ENCODE measurements at places on chromosomes 4 and X.

DNA sequence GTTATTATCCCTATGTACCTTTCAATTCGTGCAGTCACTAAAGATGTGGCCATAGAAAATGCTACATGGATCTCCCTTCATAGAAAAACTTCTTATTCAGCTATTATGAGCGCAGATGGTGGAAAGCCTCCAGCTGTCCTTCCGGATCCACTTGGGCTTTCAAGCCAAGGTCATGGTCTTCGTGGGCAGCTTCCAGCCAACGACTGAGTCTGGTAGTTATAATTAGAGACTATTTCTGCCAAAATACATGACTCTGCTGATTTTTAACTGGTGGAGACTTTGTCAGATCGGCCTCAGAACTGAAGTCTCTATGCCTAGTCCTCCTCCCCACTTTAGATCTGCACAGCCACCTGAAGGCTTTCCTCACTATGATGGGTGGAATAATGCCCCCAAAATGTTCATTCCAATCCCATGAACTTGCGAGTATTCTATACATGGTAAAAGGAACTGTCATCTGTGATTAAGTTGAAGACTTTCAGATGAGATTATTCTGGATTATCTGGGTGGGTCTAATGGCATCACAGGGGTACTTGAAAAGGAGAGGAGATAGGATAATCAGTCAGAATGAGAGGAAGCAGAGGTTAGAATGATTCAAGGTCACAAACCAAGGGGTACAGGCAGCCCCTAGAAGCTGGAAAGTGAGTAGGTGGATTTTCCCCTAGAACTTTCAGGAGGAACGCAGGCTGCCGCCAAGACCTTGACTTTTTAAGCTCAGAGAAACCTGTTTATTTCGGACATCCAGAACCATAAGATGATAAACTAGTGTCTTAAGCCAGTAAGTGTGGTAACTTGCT, 171.1 kb upstream of the CXCL13 start:
- no peak for DNase-seq

- DNase-seq: no peak
Observed at GRCh38 chr4:98374643-98375042, 113.5 kb downstream of the RAP1GDS1 start.

- DNase-seq: no peak
Observed at GRCh38 chr4:2860391-2861348, 17.0 kb downstream of the ADD1 start.

GRCh38 chr4:109389369-109390114, 44.1 kb upstream of the SEC24B start:
- DNase-seq: no peak

DNA sequence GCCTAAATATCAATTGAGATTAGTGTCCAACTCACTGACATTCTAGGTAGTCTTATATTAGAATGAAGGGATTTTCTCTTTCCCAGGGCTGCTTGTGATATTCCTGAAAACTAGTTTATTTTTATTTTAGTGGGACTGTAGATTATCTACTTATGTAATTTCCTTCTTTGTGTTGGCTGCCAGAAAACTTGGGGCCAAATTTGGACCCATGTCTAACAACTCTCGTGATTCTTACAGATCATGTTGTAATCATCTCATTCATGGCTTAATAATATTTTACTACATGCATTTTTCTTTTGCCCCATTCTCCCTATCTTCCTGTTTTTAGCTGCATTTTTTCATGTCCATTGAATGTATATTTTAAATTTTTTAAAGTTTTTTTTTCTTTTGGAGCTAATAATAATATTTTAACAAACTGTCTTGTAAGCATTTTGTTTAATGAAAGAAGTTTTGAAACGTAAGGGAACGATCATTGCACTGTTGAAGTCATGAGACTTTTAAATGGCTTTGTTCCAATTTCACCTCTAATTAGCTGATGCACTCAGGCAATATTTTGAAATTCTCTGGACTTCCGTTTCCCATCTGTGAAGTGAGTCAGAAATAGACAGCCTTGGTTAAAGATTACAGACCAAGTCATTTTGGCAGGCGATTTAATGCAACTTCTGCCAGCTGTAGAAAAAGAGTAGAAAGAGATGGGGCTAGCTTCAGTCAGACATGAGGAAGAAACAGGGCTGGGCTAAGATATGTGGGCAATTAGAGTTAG, 14.3 kb upstream of the TDO2 start:
- DNase-seq: no peak

GRCh38 chr4:174714393-174715211, 114.4 kb downstream of the GLRA3 start:
- no peak for DNase-seq

GRCh38 chr4:142211444-142211843, 575.1 kb downstream of the IL15 start:
- DNase-seq: no peak

- peak; percentile 22 for DNase-seq
Observed at GRCh38 chrX:51891821-51892551, 1.4 kb upstream of the MAGED1 start.

GRCh38 chrX:140664939-140665338, 44.6 kb upstream of the LINC00632 start:
- no peak for DNase-seq

- no peak for DNase-seq
Observed at GRCh38 chr4:35541146-35541887, 703.0 kb downstream of the ARAP2 start.

- no peak for DNase-seq
Observed at GRCh38 chr4:159487284-159487747, 384.4 kb downstream of the RAPGEF2 start.

GRCh38 chr4:128471576-128471975, 184.0 kb upstream of the PGRMC2 start:
- DNase-seq: no peak
